NCI-H345 (cell line): ENCODE measurements at places on chromosomes 6 and 20.

GRCh38 chr6:145963216-145964068 is 716 bp downstream of the SHPRH start:
- peak; percentile 28 for DNase-seq

DNA sequence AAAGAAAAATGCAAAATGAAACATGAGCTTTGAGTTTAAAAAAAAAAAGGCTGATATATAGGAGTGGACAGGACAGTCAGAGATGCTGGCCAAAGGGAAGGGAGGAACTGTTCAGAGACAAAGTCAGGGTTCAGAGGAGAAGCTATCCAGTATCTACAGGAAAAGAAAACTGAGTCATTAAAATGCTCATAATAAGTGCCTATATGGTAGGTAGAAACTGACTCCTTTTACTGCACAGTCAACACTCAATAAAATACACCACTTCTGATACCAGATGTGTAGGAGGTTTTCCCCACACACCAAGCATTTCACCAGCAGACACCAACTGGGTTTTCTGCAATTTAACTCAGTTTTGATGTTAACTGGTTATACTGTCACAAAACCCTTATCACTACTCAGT is 32.9 kb downstream of the FRK start:
- DNase-seq: no peak

DNA sequence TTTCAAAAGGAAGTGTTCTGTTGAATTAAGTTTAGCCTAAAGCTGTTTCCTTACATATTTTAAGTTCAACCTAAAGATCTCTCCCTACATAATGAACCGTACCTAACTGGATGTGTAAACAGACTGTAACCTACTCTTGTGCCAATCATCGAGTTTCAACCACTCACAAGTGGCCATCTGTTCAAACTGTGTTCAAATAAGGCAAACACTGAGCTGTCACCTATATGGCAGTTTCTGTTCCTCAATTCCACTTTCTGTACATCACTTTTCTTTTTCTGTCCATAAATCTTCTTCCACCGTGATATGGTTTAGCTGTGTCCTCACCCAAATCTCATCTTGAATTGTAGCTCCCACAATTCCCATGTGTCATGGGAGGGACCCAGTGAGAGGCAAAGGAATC is 428.6 kb downstream of the HACE1 start:
- no peak for DNase-seq

GRCh38 chr6:51459958-51460357 is 627.5 kb downstream of the PKHD1 start:
- DNase-seq: no peak

DNA sequence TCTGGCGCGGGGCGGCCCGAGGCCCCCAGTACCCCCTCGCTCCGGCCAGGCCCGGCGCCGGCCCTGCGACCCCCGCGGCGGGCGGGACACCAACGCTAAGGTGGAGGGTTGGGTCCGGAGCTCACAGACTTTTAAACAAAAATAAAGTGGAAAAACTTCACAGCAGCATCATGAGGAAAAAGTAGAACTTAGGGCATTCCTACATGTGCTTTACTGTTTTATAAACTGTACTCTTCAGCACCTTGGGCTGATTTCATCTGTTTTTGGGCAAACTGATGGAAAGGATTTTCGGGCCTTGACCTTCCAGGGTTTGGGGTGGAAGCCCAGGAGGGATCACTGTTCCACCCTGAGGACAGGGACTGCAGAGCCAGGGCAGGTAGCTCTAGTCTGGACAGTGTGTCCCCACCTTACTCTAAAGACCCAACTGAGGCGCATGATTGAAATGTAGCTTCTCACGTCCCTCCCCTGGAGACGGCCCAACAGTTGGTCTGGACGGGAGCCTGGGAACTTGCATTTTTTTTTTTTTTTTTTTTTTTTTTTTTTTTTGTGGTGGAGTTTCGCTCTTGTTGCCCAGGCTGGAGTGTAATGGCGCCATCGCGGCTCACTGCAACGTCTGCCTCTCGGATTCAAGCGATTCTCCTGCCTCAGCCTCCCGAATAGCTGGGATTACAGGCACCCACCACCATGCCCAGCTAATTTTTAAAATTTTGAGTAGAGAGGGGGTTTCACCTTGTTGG is 740 bp downstream of the NELFCD start:
- peak; percentile 20 for DNase-seq
